ENCODE measurements at places on chromosomes 13 and 19.

DNA sequence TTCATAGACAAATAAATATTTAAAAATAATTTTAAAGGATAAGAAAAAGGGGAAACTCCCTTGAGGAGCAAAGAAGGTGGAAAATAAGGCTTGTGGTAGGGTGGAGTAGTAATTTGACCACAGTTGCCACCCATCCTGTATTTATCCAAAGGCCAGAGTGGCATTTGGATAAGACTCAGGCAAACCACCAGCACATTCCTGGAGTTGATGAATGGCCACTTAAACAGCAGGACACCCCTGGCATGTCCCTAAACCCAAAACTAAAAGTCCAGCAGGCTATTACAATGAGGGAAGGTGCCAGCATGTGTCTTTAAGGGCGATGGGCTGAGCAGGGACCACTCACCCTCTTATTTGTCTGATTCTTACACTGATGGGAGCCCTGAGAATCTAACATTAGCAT is 9.8 kb upstream of the FRY start:
- DNase-seq: no peak

GRCh38 chr13:35729926-35730627 is 253.6 kb upstream of the MAB21L1 start:
- no peak for DNase-seq

DNA sequence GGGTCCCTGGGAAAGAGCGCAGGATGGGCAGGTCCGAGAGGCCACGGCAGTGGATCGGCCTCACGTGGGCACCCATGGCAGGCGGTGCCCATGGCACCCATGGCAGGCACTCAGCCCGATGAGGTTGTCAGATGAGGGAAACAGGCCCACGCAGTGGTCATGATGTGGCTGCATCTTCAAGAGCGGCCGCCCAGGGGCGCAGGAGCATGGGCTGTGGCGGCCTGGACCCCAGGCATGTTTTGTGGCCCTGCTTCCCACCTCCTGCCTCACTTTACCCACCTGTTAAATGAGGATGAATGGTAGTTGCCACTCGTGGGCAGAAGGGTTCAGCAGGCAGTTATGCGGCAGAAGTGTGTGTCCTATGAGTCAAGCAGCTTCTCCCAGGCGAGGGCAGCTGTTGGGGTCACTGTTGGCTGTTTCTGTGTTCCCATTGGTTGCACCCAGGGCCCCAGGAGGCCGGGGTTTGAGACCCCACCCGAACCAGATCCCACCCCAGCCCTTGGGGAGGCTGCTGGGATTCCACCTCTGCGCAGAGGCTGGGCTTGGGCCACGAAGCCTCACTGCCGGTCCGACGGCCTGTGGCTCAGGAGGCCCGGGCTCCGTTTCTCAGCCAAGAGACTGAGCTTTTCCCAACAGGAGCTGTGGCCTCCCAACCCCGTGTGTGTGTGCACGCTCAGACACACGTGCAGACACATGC is 30.0 kb downstream of the CSNK1G2 start:
- DNase-seq: no peak

DNA sequence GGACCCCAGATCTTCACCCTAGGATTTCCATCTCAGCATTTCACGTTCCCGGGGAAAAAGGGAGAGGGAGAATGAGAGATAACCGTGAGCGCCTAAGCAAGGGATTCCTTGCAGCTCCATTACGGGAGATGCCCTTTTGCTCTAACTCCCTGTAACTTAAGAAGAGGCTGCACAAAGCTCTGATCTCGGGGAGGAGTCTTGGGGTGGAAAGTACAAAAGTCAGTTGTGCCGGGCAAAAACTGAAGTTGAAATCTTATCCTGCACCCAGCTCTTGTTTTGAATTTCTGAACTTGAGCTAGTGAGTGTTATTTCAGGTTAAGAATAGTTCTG is 256.4 kb upstream of the SOX21 start:
- no peak for DNase-seq

DNA sequence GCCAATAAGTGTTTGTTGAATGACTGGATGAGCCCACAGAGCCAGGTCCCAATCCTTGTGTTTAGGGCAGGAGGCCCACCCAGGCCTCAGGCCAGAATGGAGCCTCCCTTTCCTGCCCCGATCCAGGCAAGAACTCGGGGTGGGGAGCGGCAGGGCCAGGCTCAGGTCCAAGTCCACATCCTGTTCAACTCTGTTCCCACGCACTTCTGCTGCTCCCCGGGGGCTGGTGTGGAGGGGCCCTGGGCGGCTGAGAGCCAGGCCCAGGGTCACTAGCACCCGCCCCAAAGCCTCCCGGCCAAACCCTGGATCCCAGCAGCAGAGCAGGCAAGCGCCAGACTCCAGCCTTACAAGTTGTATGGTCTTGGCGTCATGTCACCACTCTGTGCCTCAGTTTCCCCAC is 8.0 kb downstream of the ANGPTL8 start:
- DNase-seq: no peak
